SHP77 treated with DMSO at 0.1 percent for 48 hours (cell line): ENCODE measurements at places on chromosomes 7 and 10.
A peak's percentile ranks its signal among the peaks of the same experiment; 100 is the strongest.

DNA sequence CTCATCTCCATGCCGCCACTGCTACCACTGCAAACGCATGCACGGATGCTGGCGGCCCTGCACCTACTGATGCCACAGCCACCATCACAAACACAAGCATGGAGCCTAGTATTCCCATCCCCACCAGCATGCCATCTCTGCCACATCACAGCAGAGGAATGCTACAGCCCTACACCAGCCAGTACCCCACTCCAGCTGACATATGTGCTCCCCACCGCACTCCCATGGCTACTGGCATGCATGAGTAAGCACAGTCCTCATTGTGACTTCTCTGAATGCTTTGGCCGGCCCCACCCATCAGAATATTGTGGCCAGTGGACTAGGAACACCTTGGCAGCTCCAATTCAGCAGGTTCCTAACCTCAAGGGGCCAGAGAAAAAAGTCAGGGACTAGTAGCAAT lies 705.5 kb downstream of the POM121L12 start:
- no peak for DNase-seq

GRCh38 chr10:71312811-71313789 lies 6.0 kb upstream of the SLC29A3 start:
- no peak for DNase-seq

GRCh38 chr10:53765311-53765710 lies 992.7 kb upstream of the MBL2 start:
- no peak for DNase-seq

- DNase-seq = no peak
Observed at GRCh38 chr7:135553346-135553745, 4.4 kb upstream of the NUP205 start.

- DNase-seq = no peak
Observed at GRCh38 chr7:108329514-108329913, 126.7 kb downstream of the NRCAM start.

DNA sequence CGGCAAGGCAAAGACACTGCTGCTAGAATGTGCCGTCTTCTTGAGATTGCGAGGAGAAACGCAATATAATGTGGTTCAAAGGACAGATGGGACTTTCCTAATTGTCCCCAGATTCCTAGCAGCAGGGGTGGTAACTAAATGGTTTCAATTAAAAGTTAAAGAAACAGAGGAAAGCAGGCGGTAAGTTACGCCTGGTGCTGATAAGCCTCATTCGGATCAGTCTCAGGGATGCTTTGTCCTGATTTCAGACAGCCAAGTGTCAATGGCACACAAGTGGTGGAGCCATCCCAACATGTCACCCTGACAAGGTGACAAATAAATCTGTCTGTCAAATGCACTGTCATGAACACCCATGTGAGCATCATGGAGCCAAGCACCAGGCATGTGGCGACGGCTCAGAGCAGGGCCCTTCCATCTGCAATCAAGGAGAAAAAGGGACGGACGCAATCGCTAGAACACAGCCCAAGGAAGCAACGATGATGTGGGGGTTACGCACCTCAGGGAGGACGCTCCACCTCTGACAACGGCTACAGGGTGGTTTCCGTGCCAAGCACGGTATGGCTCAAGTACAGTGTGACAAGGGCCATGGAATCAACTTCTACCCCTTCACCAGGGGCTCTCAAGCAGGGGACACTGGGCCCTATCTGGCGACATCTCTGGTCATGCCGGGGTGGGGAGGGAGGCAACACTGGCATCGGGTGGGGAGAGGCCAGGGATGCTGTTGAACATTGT lies 66.2 kb downstream of the CTBP2 start:
- no peak for DNase-seq

GRCh38 chr7:133948588-133948987 lies 178.6 kb upstream of the LRGUK start:
- DNase-seq = no peak

- no peak for DNase-seq
Observed at GRCh38 chr7:149330914-149331567, 69.0 kb downstream of the ZNF783 start.

- DNase-seq = no peak
Observed at GRCh38 chr10:100803908-100804307, 58.5 kb downstream of the PAX2 start.

DNA sequence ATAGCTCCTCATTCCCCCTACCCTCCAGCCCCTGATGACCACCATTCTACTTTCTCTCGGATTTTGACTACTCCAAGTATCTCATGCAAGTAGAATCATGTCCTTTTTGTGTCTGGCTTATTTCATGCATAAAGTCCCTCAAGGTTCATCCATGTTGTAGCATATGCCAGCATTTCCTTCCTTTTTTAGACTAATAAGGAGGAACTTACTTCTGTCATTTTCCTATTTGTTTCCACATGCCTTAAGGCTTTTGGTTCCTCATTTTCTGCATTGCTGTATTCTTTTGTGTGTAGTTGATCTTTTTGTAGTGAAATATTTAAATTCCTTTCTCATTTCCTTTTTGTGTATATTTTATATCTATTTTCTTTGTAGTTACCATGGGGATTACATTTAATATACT lies 376.9 kb downstream of the CALN1 start:
- DNase-seq = no peak

- no peak for DNase-seq
Observed at GRCh38 chr10:133401500-133401899, 7.5 kb downstream of the MTG1 start.

DNA sequence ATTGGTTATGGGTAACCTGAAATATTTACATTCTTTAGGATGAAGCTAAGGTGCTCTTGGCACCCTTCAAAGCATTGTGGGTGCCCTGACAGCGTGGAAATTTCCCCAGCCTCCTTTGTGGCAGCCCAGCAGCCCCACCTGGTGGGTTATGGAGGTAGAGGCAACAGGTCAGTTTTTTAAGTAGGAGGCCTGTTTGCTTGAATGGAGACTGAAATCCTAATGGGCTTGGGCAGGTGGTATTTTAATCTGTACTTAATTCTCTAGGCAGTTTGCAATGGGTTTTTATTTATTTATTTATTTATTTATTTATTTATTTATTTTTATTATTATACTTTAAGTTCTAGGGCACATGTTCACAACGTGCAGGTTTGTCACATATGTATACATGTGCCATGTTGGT lies 139.4 kb downstream of the EPC1 start:
- DNase-seq = peak; percentile 21

DNA sequence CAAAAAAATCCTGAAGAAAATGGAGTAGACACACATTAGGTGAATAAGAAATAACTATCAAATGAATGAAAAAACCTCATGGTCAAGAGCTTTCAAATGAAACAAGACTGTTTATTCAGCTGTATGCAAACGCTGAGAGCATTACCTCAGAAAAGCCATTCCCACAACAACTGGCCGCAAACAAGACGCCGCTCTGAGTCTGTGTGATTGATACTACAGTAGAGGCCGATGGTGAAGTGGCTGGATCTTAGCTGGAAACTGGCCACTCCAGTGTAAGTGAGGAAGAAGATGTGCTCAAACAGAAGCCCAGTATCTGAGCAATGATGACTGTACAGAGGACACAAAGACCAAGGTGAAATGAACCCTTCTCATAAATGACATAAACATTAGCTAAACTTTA lies 252.4 kb upstream of the GHITM start:
- DNase-seq = no peak

DNA sequence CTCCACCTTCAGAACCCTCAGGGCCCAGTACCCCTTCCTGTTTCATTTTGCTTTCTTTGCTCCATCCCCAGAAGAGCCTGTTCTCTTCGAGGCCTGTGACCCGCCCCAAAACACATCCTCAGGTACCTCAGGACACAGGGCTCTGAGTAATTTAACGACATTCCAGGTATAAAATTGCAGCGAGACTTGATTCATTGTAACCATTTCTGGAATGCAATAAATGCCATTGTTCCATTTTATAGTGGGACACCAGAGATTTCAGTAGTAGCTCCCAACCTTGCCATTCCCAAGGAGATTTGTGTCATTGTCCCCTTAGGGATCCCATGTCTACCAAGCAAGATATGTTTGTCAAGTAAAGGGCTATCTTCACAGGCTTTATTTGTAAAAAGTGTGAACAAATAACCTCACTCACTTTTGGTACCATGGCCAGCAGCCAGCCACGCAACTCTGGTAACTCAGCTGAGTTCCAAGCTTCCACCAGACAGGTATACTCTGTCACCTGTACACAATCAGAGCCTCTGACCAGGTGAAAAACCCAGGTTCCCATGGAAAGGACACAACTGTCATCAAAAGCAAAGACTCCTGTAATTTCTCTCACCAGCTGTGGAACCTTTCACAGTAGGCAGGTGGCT lies 441.3 kb downstream of the PLXNA4 start:
- no peak for DNase-seq

DNA sequence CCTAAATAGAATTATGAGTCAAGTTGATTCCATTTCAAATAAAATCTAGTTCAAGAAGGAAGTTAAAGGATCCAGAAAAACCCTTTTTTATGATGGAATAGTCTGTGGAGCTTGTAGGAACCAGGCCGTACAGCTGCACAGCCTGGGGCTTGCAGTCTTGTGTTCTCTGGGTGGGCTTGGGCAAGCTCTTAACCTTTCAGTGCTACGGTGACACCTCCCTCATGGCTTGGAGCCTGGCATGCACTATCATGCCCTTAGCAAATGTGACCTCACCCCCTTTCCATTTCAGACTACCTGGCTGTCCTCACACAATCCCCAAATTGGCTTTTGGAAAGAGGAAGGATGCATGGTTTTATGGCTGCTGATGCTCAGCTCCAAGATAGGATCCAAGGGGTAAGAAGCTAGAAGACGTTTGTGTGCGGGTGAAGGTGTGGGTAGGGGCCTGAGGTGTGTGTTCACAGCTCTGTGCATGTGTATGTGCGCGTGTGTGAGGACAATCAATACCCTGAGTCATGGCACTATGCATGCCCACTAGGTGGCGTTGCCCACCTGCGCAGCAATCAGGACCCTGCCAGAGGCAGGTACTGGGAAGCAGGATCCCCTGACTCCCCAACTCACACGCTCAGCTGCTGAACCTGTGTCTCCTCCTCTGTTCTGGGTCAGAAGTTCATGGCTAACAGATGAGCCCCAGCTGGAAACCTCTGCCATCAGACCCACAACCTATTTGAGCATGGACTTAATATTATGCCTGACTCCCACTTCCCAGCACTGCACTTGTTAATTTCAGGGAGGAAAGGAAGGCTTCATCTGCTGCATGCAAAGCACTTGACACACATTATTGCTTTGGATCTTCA lies 113.4 kb downstream of the PTPN20 start:
- DNase-seq = no peak

- DNase-seq = no peak
Observed at GRCh38 chr10:99766302-99766681, 16.1 kb upstream of the ABCC2 start.

GRCh38 chr7:129470411-129470810 lies 31.9 kb upstream of the SMKR1 start:
- no peak for DNase-seq

DNA sequence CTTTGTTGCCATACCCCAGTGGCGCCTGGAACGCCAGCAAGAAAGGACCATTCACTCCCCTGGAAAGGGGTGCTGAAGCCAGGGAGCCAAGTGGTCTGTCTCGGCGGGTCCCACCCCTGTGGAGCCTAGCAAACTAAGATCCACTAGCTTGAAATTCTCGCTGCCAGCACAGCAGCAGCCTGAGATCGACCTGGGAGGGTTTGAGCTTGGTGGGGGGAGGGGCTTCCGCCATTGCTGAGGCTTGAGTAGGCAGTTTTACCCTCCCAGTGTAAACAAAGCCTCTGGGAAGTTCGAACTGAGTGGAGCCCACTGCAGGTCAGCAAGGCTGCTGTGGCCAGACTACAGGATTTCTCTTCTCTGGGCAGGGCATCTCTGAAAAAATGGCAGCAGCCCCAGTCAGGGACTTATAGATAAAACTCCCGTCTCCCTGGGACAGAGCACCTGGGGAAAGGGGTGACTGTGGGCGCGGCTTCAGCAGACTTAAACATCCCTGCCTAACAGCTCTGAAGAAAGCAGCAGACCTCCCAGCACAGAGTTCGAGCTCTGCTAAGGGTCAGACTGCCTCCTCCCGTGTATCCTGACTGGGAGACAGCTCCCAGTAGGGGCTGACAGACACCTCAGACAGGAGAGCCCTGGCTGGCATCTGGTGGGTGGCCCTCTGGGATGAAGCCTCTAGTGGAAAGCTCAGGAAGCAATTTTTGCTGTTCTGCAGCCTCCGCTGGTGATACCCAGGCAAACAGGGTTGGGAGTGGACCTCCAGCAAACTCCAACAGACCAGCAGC lies 281.1 kb upstream of the SP4 start:
- no peak for DNase-seq

DNA sequence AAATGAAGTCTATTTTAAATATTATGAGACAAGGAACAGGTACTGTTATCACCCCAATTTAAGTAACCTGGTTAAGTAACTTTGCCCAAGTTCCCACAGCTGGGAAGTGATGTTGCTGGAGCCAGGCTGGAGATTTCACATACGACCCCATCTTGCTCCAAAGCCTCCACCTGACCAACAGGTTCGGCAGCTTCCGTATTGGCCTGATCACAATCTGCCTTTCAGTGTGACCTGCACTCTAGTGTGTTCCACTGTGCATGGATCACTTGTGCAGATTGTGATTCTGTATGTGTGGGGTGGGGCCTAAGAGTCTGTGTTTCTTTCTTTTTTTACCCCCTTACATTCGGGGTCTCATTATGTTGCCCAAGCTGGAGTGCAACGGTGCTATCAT lies 66.1 kb downstream of the PRTFDC1 start:
- no peak for DNase-seq

GRCh38 chr7:24381894-24382505 lies 98.0 kb downstream of the NPY start:
- peak; percentile 14 for DNase-seq

DNA sequence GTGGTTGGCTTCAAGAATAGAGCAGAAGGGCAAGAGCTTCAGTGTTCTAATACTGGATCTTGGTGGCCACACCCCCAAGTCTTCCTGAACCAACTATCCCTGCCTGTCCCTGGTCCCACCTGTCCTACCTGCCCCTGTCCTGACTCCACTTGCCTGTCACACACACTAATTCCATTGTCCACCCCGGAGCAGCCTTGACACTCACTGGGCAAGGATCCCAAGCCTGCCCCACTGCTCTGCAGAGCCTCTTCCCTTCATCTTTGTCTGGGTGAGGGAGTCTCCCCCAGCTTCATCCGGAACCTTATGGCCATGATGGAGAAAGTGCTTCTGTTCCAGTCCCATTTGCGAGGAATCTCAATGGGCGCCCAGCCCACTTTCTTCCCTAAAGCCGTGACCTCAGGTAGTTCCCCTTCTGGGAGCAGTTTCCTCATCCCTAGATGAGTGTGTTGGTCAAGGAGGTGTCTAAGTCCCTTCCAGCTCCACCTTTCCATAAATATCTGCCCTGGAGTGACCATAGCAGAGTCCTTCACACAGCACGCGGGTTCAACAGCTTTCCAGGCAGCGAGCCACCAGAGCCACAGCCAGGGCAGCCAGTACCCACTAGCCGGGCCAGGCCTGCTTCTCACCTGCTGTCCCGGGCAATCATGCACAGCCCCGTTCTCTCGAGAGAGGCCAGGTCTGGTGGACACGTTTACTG lies 61.5 kb downstream of the VIPR2 start:
- DNase-seq = no peak

- no peak for DNase-seq
Observed at GRCh38 chr7:147014286-147014955, 897.8 kb downstream of the CNTNAP2 start.
